ENCODE measurements at places on chromosomes 4 and X.
A peak's percentile ranks its signal among the peaks of the same experiment; 100 is the strongest.

- no peak for DNase-seq
Measured at GRCh38 chr4:143025081-143025704, 159.5 kb upstream of the USP38 start.

DNA sequence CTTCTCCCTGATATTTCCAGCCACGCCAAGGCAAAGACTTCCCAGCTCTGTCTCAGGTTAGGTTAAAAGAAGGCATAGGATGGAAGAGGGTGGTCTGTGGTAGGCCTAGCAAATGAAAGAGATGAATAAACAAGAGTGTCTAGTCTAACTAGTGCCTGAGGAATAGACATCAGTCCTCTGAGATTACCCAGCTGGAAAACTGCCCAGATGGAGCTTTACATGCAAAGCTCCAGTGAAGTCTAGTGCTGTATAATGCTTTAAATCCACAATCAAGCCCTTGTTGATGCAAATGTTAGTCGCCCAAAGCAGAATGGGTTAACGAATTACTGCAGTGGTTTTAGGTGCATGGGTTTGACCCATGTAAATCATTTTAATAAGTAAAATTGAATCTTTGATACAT, 24.8 kb upstream of the GUCY1B1 start:
- no peak for DNase-seq

DNA sequence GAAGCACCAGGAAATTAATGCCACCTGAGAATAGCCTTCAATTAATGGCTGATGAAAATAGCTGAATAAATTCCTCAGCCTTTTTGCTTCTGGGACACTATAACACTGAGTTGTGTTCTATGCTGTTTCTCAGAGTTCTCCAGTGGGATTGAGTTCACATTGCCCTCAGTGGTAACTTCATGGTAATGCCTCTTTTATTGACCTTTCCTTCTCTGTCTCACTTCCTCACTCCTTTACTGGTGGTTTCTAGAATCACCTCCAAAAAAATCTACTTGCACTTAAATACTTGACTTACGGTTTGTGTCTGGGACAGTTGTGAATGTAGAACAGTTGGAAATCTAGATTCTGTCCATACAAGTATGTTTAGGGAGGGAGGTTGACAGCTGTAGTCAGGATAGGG, 293.7 kb downstream of the PPP1R2C start:
- DNase-seq, result no peak

DNA sequence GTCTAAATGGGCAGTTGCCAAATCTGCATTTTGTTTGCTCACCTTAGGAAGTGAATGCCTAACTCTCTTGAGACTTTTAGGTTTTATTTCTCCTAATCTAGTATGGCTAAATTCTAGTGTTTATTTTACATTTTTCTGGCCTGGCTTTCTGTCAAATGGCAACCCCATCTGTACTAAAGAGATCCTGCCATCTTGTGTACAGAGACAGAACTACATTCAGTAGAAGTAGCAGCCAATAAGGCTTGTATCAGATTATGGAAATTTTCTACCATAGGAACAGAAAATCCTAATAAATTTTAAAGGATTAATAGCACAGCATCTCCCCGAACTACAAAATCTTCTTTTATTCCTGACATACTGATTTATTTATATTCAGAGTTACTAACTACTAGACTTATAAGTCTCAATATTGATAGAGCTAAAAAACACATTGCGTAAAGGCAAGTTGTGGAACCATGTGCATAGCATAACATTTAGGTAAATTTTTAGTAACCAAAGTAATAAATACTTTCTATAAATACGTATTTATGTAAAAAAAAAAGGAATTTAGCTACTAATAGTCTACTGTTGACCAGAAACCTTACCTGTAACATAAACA, 45.5 kb downstream of the TMEM144 start:
- DNase-seq, result peak; percentile 27

DNA sequence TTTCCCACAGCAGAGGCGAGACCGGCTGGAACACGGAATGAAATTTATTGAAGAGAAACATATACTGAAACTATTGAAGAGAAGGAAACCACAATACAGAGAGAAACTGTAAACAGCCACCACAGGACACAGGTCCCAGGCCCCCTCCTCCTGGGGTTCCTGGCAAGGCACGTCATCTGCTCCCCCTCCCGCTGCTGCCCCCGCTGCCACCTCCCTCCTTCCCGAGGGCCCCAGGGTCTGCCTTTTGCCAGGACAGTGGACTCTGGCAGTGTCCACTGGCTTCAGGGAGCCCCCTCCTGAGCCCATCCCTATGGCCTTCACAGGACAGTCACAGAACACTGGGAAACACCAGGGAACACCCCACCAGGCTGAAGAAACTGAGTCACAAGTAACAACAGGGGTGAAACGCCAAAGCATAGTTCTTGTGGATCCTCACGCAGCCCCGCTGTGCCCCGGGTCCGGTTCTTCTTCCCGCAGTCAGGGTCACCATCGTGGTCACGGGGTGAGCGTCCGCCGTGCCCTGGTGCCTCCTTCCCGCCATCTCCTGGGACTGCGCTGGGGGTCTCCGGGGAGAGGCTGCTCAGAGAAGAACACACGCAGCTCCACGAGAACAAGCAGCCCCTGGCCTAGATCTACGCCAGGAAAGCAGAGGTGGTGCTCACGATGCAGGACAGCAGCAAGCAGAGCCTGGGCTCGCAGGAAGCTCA, 5.4 kb downstream of the PNMA6E start:
- no peak for DNase-seq

- peak; percentile 49 for DNase-seq
Measured at GRCh38 chr4:4430492-4431195, 43.7 kb downstream of the NSG1 start.

DNA sequence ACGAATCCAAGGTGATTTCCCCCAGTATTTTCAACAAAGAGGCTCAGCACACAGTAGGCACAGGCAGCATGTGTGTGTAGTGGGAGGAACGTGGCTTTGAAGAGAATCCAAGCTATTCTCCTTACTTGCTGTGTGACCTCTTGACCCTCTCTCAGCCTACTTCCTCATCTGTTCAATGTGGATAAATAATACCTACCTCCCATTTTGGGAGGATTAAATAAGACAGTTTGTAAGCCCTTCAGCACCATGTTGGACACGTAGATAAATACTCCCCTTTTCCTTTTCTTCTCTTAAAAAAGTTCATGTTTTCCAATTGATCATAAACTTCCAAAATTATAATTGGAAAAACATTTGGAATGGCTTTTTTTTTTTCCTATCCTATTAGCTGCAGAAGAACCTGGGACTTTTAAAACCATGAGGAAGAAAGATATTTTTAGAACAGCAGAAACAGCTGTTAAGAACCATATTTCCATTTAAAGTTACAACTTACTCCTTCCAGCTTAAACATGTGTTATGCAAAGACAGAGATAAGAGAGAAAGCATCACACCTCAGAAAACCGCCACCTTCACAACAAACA, 56.1 kb upstream of the TMEM131L start:
- DNase-seq, result no peak

DNA sequence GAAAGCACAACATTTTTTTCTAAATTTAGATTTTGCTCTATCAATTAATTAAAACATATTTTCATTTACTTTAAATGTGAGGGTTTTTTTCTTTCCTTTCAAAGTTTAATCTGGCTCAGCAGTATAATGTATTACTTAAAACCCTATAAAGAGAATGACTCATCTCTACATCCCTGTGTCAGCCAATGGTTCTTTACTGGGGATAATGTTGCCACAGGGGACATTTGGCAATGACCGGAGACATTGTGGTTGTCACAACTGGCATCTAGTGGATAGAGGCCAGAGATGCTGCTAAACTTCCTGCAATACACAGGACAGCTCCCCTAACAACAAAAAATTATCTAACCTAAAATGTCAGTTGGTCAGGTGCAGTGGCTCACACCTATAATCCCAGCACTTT, 53.8 kb downstream of the SYNPO2 start:
- no peak for DNase-seq

GRCh38 chrX:96721354-96721753, 36.7 kb downstream of the DIAPH2 start:
- peak; percentile 1 for DNase-seq

DNA sequence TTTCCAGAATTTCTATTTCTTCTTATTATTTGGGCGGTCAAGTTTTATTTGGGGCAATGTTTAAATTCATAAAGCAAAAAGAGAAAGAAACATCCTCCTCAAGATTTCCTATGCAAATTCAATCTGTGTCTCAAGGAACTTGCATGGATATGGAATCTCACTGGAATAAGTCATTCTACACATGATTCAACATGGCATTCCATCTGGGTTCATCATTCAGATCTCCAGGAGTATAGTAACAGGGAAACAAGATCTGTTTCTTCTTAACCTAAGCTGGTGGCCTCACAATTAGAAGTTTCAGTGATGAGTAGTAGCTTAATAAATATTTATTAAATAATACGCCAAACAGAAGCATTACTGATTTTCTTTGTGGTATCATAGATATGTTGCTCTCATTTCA, 19.8 kb downstream of the KLHL34 start:
- peak; percentile 44 for DNase-seq

DNA sequence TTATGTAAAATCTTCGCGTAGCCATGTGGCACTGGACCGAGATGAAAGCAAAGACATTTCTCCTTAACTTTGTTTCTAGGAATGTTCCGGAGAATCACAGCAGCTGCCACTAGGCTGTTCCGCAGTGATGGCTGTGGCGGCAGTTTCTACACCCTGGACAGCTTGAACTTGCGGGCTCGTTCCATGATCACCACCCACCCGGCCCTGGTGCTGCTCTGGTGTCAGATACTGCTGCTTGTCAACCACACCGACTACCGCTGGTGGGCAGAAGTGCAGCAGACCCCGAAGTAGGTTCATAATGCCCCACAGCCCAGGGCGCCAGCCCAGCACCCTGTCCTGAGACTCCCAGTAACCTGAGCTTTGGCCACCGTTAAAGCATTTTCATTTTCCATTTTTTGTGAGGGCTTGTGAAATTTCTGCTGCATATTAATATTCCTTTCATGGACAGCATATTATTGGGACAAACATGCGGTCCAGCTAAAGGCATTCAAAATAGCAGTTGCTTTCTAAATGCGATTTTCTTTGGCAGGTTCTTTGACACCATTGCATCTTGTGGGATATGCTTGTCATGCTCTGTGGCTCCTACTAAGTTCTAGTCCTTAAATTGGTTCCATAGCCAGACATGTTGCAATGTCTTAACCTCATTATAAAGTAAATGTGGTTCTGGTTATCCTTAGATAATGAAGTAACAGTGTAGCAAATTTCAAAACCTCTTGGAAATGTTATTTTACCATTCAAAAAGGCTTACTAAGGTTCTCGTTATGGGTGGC, 49.1 kb upstream of the MSANTD1 start:
- DNase-seq, result no peak

- no peak for DNase-seq
Measured at GRCh38 chr4:78625073-78625472, 73.5 kb downstream of the ANXA3 start.

DNA sequence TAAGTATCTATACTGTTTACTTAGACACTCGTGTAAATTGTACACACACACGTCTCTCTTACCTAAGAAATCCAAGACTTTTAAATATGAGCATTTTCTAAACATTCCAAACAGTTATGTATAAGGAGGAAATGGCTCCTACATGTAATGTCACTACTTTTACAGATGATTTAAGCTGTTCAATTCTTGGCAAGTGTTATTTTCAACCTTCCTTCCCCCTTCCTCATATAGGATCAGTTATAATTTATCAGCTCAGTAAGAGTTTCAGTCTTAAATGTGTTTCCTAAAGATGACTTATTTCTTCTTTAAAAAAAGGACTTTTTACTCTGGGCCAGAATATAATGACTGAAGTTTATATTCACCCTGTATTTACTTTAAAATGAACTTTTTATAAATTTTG, 601.1 kb downstream of the ANKRD50 start:
- no peak for DNase-seq

GRCh38 chrX:51825436-51825835, 68.0 kb upstream of the MAGED1 start:
- no peak for DNase-seq

DNA sequence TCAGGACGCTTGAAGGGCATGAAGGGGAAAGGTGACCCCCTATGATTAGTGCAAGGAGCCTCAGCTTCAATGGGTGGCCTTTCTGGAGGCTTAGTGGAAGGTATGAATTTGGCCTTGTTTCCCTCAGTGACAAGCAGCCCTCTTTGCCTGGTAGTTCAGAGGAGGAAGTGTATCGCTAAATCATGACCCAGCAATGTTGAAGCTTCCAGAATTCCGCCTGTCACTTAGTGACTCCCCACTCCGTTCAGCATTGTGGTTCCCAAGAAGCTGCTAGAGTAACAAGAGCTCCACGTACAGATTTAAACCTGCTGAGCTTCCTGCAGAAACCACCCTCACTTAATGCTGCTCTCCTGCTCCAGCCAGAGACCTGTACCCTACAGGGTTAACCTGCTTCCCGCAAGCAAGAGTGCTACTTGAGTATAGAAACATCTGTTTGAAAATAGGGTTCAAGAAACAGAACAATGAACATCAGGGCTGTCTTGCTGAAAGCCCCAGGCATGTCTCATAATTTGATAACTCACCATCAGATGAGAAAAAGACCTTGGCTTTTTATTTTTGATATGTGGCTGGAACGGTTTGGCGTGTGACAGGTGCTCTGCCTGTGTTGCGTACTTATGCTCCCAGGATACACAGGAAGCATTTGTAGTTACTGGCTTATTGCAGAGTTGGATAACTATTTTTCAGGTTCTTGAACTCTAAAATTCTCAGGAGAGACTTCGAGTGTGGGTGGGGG, 105.2 kb downstream of the UCHL1 start:
- DNase-seq, result no peak

- no peak for DNase-seq
Measured at GRCh38 chr4:101793397-101793796, 2.9 kb downstream of the BANK1 start.

DNA sequence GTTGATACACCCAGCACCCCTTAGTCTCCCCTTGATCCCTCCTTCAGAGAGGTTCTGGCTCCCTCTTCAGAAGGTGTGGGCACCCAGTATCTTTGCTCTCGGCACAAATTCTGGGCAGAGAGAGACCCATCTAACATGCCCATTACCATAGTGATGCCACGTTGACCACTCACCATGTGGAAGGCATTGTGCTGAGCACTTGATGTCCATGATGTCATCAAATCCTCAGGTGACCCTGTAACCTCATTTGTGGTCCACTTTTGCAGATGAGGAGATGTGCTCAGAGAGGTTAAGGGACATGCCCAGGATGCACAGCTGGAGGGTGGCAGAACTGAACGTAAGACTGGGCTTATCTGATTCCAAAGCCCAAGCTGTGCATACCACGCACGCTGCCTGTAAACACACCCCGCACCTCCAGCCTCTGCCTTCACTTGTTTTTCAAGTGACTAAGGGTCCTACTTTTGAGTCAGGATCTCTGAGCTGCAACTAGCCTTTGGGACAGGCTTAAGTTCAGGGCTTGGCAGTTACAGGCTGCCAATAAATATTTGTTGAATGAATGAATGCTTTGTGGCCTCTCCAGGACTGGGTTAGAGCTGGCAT, 55.2 kb downstream of the HTRA3 start:
- DNase-seq, result no peak

GRCh38 chr4:73772363-73772762, 32.0 kb downstream of the CXCL8 start:
- DNase-seq, result no peak

GRCh38 chr4:19947349-19947748, 304.4 kb upstream of the SLIT2 start:
- DNase-seq, result peak; percentile 18
